Breast epithelium (tissue), 4 donors: ENCODE measurements at places on chromosomes 12 and 14.

DNA sequence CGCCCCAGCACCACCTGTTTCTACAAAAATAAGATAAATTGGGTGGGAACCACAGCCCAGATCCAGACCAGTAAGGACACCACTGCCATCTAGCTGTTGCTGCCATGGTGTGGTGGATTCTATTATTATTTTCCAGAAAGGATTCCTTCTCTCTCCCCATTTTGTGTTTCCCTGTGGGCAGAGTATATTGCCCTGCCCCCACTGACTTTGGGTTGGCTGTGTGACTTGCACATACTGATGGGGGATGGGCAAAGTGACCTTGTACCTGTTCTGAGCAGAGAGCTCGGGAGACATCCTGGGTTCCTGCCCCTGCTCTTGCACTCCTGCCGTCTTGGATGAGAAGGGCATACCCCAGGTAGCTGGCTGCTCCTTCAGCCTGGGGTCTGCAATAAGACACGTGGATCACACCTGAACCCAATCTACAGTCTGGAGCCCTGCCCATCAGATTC, 24.3 kb downstream of the MOAP1 start:
- no peak for DNase-seq

GRCh38 chr12:20555771-20556170, 139.4 kb upstream of the SLCO1C1 start:
- no peak for DNase-seq

GRCh38 chr14:59360923-59361794, 104.0 kb downstream of the GPR135 start:
- DNase-seq: peak; percentile 78

GRCh38 chr14:65352964-65353530, 59.5 kb upstream of the FUT8 start:
- DNase-seq: no peak

- no peak for DNase-seq
Measured at GRCh38 chr12:66002812-66003211, 127.7 kb downstream of the LLPH start.

DNA sequence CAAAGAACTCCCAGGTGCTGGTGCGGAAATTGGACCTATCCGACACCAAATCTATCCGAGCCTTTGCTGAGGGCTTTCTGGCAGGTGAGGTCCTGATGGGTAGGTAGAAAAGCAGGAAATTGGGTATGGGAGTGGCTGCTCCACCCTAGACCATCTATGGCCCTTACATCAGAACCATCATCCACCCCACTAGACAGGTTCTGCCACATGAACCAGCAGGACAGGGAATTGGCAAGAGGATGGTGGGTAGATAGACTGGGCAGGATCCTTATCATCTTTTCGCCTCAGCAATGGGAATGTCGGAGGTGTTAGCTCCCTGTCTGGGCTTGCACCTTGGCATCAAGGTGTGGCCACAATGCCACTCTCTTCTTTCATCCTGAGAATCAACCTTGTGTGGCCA, 23.5 kb downstream of the RDH12 start:
- DNase-seq: no peak

- DNase-seq: no peak
Measured at GRCh38 chr12:133235401-133236112, at the start of gene ANHX. Gene ANHX (minus strand): TSS chr12:133235877. CDS start chr12:133234356, 1,521 bp downstream.

GRCh38 chr12:50271724-50272247, 11.5 kb downstream of the LIMA1 start:
- no peak for DNase-seq

DNA sequence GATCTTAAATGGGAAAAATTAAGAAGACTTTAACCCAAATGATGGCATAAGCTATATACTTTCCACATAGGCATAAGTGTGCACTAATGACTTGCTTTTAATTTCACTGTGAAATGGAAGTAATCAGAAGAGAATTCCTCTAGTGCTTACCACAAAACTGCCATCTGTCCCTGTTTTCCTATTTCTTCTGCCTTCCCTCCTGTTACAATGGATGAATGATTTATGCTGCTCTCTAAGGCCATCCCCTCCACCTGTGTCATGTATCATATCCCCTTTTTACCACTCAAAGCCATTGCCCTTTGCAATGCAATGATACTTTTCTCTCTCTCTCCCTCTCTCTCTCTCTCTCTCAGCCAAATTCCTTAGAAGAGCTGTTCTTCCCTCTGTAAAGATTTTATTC, 109.1 kb downstream of the C12orf50 start:
- no peak for DNase-seq

DNA sequence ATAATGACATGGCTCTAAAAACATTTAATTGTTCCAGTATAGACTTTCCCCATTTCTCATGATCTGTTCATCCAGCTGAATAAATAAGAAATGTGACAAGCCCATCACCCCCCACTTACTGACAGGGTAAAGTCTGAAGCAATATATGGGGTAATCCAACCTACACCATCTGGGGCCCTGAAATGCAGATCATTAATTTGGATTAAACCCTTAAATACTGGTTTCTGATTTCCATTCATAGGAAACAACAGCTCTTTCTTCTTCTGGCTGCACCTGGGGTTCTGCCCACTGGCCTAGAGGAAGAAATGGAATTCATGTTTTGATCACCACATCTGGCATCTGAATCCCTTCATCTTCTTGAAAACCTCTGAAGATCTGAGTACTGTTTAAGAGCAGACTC, 39.3 kb upstream of the ACSM4 start:
- no peak for DNase-seq

- DNase-seq: no peak
Measured at GRCh38 chr12:29343022-29343799, 37.8 kb downstream of the ERGIC2 start.

DNA sequence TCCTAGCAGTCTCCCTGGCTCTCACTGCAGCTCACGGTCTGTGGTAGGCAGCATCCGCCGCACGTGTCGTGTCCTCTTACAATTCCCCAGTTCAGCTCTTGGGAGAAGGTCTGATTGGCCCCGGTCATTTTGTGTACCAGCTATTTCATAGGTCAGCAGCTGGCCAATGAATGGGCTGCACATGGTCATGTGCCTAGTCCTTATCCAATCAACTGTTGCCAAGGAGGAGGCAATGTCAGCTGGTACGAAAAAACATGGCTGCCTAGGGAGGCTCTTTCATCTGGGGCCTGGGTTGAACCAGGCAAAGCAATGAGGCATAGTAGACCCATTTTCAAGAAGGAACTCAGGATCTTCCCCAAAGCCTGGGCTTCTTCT, 46.1 kb downstream of the RNFT2 start:
- no peak for DNase-seq

- no peak for DNase-seq
Measured at GRCh38 chr12:124168016-124168786, 126.7 kb upstream of the RFLNA start.

- no peak for DNase-seq
Measured at GRCh38 chr12:45665941-45666340, 63.6 kb upstream of the ARID2 start.

DNA sequence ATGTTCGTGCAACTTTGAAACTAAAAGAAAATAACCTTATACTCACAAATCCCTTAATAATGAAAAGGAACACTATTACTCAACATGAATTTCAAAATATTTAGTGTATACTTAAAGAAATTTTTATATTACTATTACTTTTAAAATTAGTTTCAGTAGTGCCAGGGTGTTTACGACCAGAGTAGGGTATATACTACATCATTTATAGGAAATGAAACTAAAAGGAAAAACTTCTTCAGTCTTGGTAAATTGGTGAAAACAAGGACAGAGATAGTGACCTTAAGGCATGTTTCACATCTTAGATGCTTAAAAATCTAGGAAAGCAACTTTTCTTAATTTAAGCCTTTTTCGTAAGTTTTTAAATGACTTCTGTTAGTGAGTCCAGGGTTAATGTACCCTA, 4.5 kb downstream of the USP15 start:
- DNase-seq: no peak
